ENCODE measurements at places on chromosomes 12 and 14.

GRCh38 chr12:49645146-49646039 is 22.0 kb downstream of the PRPF40B start:
- DNase-seq = no peak

DNA sequence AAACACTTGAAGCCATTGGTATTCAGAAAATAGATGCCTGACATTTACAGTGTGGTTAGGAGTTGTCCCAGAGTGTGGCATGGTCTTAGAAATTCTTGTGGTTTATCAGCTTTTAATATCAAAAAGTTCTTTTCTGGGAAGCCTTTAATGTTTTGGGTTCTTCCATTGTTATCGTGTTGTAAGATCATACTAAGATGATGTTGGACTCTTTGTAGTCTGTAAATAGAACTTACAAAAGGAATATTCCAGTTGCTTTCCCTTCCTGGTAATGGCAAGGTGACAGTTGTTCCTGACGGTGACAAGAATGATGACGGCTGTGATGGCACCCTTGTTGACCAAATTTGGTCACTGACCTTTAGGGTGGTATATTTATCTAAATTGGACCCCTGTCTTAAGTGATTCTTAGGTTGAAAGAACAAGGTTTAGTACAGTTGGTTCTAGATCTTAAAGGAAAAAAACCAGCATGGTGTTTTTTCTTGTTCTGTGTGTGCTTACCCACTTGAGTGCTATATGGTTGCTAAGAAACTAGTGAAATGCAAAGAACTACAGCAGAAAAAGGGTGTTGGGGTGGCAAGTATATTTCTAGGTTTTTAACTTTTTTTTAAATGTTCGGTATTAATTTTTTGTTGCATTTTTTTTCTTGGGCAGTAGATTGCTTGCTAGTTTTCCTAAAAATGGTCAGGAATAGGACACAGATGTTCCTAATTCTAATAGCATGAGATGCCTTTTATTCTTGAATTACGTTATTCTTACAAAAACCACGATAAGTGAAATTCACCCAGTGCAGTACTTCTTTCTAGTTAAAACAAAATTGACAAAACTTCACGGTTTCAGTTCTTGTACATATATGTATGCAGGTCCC is 2.1 kb downstream of the ATP2A2 start:
- no peak for DNase-seq

DNA sequence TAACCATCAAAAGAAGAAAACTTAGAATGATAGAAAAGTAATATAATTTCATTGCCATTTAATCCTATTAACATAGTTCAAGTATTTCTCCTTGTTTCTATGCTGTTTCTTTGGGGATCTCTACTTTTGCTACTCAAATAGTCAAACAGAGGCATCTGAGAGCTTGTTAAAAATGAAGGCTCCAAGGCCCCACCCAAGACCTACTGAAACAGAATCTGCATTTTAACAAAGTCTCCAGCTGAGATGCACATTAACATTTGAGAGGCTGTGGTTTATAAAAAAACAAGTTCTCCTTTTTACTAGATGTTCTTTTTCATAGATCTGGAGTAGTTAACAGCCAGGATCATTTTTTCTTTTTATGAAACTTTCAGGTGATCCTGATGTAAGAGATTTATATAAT is 31.8 kb downstream of the PPFIA2 start:
- DNase-seq = no peak

- no peak for DNase-seq
These were observed 67.3 kb upstream of the USP15 start for GRCh38 chr12:62192903-62193250.

DNA sequence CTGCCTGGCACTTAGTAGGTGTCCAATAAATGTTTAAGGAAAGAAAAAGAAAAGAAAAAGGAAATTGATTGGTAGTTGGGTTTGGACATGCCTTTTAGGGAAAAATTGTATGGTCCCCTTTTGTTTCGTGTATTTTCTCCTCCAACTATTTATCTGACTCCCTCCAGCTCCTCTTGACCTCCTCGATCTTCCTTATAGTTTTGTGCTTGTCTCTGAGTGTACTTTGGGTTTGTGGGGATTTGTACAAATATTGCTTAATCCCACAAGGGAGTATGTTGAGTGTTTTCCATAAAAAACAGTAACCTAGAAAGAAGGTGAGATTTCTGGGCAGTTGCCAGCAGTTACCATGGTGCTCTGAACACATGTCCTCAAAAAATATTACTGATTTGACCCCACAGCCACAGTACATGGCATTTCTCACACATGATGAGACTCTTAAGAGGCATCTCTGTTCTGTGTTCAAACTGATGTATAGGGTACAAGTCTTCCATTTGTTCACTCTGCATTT is 15.7 kb downstream of the PLEKHG7 start:
- DNase-seq = no peak

DNA sequence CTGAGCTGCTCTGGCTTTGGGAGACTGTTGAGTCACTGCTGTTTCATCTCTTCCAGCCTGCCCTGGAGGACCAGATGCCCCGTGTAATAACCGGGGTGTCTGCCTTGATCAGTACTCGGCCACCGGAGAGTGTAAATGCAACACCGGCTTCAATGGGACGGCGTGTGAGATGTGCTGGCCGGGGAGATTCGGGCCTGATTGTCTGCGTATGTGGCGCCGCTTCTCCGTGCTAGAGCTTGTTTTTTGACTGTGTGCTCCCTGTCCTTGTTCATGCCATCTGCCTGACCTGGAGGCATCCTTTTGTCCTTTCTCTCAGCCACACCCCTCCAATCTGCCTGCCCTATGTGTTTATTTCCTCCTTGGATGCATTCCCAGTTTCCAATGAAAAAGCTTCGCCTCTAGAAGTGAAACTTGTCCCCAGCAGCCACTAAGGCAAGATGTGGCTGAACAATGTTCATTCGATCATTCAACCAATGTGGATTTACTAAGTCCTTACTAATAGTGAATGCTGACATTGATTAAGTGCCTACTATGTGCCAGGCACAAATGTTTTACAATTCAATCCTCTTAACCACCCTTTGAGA is 98.6 kb downstream of the NT5DC3 start:
- DNase-seq = no peak

- DNase-seq = no peak
These were observed 29.2 kb downstream of the PRKD1 start for GRCh38 chr14:29898470-29898869.

All from posterior cingulate gyrus (tissue), 11 donors.